ENCODE measurements at places on chromosomes 13 and 19. TPM values are rescaled to one million over a fixed set of nuclear protein-coding genes. Genes with fewer than 3 reads are reported as not detected.

CPB2 gene
- total RNA-seq, result not detected

GRCh38 chr13:42405665-42406390 lies 133.9 kb downstream of the AKAP11 start:
- DNase-seq, result no peak

DNA sequence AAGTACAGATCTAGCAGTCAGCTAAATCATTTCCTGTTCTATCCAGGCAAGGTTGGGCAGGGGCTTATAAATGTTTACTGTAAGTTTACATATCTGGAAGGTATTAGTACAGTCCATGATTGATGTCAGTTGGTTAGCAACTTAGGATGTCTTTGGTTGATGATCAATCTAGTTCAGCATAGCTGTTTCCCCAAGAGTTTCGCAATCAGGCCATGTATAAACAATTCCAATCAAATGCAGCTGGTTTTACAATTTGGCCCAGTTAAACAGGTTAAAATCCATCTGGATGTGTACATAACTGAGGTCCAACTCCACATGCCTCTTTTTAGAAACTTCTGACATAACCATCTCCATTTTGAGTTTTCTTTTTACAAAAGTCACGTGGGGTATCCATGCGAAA lies 6.9 kb downstream of the ZNF221 start:
- no peak for DNase-seq

DNA sequence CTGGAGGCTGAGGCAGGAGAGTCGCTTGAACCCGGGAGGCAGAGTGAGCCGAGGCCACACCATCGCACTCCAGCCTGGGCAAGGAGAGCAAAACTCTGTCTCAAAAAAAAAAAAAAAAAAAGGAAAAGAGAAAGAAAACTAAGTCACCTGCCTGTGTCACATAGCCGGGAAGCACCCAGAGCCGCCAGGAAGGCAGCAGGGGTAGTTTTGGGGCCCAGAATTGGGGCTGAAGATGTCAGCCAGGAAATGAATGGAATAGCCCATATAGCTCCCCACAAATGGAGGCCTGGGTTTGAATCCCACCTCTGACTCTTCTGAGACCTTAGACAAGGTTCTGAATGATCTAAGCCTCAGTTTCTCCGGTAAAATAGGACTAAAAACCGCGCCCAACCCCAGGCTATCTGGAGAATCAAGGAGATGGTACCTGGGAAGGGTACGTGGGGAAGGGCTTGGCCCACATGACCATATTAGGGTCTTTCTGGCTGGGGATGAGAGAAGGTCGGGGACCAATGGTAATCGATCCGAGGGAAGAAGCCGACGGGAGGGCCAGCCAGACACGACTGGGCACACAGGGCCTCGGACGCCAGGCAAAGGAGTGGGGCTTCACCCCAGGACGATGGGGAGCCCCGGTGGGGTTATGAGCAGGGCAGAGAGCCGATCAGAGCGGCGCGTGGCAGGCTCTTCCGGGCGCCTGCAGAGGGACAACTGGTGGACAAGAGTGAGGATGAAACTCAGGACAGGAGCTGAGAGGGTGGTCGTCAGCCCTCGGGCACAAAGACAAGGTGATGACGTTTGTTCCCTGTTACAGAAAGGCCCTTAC lies 14.4 kb downstream of the CCDC124 start:
- no peak for DNase-seq

GRCh38 chr19:9849791-9850190 lies 14.7 kb downstream of the PIN1 start:
- no peak for DNase-seq

DNA sequence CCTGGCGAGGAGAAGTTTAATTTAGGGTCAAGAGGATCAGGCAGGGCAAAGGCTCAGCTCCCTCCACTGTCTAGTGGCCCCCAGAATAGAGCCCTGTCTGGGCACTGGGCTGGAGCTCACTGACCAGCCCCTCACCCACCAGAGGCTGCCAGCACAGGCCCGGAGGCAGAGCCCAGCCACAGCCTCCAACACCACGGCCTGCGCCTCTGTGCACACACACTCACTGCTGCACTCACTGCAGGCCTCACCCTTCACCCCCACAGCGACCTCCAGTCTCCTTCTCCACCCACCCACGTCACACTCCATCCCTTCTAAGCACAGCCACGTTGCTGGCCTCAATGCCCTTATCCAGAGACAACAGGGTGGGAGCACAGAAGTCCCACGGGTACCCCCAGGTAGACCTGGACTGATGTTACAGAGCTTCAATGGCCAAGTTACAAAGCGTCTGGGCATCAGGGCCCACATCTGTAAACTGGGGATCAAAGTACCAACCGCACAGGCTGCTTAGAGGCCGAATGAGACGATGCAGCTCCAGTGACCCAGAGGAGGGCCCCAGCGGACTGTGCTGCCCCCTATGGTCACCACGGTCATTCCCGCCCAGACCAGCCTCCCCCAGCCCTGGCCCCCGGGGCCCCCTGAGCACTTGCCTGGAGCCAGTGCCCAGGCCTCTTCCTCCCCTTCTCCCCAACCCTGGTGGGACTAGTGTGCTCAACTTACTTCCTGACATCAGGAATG lies 4.5 kb upstream of the PRKD2 start:
- no peak for DNase-seq

DNA sequence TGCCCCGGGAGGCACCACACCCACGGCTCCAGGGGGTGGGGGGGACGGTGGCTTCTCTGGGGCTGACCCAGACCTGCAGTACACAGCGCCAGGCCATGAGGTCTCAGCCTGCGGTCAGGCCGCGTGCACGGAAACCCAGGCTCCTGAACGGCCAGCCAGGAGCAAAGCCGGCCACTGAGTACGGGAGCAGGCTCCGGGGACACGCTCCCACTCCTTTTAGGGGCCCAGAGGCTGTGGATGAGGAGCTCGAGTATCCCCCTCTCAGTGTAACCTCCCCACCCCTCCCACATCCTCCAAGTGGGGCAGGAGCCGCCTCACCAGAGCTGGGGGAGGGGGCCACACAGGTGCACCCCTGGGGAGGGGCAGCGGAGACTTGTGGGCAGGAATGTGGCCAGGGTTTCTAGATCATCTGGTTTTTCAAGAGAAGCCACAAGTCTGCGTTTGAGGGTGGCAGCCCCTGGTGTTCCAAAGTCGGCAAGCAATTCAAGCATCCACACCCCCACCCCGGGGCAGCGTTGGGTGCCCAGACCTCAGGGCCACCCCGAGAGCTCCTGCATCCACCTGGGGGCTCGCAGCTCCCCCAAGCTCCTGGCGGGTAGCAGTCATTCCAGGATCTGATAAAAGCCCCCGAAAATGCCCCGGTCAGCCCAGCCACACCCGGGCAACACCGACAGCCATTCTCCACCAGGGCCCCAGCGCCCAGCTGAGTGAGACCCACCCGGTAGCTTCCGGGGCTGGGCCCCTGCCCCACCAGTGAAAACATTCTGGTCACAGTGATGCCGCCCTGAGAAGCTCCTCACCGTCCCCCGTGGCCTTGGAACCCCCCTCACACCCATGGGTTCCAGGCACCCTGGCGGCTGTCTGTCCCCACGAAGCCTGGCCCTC lies 6.1 kb downstream of the SBNO2 start:
- no peak for DNase-seq

- DNase-seq, result no peak
Observed at GRCh38 chr13:111186305-111186935, 71.3 kb downstream of the ARHGEF7 start.
